ENCODE measurements at places on chromosomes 4 and X.

GRCh38 chr4:150205016-150205415 is 126.8 kb downstream of the DCLK2 start:
- no peak for DNase-seq

GRCh38 chr4:46844325-46844917 is 64.6 kb downstream of the COX7B2 start:
- no peak for DNase-seq

GRCh38 chr4:26136615-26137014 is 184.2 kb upstream of the RBPJ start:
- no peak for DNase-seq

DNA sequence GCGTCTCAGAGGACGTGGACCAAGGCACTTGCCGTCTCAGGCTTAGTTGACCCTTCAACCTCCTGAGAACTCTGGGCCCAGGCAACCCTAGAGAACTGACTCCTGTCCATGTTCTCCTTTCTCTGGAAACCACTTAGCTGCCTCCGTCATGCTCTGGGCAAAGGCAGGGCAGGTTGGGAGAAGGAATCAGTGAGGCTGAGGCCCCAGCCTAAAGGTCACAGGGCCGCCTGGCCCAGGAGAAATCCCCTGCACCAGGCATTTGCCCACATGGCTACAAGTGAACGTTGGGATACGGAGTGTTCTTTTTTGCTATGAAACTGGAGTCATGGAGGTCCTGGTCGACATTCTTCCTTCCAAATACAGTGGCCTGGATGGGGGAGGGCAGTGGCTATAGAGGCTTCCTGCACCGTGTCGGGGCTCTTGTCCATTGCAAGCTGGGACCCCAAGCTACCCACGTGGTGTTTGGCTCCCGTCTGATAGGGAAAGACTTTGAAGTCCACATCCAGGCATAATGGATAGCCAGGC is 76.0 kb downstream of the CRMP1 start:
- no peak for DNase-seq

DNA sequence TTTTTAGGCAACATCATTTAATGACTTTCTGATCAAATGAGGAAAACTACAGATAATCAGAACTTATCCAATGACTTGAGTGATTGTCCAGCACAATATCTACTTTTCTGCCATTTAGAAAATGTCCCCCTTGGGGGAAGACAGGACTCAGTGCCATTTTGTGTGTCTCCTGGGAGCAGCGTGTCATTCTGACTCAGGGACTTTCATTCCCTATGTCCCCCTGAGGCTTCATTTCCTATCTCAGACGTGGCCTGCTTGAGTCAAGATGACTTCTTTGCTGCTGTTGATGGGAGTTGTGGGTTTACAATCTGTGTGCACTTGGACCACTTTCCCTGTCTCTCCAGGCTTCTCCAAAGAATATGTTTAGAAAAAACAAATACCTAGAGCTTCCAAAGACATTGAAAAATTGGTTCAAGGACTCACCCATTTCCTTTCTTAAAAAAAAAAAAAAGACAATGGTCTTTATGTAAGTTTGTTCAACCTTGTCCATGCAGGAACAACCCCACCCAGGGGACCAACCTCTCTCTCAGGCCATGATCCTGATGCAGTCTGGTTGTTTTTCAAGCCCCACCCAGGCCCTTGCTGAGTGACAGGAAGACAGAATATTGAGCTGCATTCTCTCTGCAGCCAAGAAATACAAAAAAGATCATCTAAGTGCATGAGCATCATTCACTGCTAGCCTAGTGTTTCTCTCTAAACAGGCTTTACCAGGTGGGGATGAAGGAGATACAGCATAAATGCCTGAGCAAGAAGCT is 34.3 kb upstream of the TMEM154 start:
- DNase-seq: no peak

DNA sequence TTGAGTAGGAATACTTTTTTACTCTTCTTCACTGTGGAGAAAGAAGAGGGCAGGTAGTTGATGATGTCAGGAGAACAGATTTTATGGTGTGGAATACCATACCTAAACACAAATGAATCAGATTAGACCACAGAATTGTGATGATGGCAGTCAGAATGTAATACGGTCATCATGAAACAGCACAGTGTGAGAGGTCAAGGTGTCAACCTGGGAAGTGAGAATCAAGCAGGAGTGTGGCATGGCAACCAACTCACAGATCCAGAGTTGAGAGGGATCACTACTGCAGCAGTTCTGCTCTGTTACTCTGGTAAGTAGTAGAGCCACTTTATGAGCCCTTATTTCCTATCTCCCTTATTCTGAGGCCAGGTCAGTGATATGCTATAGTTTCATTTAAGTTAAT is 27.7 kb downstream of the METTL14 start:
- DNase-seq: no peak

GRCh38 chrX:76921176-76921575 is 493.7 kb downstream of the MAGEE1 start:
- no peak for DNase-seq

GRCh38 chr4:151013944-151014343 is 1.1 kb downstream of the LRBA start:
- no peak for DNase-seq
